ENCODE measurements at places on chromosomes 12 and 14.

- no peak for DNase-seq
Observed at GRCh38 chr12:47391566-47391965, 311.8 kb upstream of the AMIGO2 start.

GRCh38 chr14:61462566-61463193 lies 141.3 kb downstream of the PRKCH start:
- DNase-seq: no peak

- peak; percentile 27 for DNase-seq
Observed at GRCh38 chr12:51217133-51217967, 512 bp downstream of the POU6F1 start.

GRCh38 chr12:102961466-102961855 lies 4.0 kb downstream of the ASCL1 start:
- DNase-seq: no peak

Measured in nucleus accumbens (tissue), 56 donors.